ENCODE measurements at places on chromosomes 5 and 9.

GRCh38 chr9:109304347-109304746 is 16.5 kb downstream of the EPB41L4B start:
- DNase-seq, result no peak

DNA sequence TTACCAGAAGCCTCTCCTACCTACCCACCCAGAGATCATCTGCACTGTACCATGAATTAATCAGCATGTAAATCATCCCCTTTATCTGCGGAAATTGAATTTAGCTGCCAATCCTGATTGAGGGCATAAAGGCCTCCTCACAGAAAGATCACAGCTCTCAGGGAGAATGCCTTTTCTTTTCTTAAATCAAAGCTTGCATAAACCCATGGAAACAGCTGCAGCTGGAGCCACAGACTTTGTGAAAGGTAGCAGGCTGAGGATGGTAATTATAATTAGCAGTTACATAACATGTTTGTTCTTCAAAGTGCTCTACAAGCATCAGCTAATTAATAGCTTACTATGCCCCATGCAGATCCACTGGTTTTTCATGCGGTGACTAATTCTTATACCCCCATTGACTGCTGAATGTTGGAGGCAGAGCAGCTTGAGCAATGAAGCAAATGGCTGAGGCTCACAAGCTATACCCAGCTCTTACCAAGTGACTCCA is 54.6 kb downstream of the SUSD1 start:
- no peak for DNase-seq

- DNase-seq, result no peak
Observed at GRCh38 chr9:111008158-111009075, 29.9 kb downstream of the LPAR1 start.

- DNase-seq, result peak; percentile 80
Observed at GRCh38 chr9:115208501-115208900, 90.5 kb upstream of the TNC start.

DNA sequence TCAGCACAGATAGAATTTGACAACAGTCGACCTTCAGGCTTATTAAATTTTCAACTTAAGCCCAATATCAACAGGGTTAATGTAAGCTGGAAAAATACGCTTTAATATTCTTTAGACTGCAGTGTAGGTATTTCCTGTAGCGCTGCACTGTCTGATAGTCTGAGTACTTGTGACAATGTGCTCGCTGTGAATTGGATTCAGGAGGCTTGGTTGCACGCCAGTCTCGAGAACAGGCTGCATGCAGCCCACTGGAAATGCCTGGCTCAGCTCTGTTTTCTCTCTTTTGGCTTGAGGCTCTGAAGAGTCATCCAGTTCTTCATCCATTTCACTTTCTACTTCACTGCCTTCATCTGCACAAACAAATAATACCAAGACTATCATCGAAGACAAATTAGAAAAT is 300.9 kb downstream of the RFX3 start:
- no peak for DNase-seq

DNA sequence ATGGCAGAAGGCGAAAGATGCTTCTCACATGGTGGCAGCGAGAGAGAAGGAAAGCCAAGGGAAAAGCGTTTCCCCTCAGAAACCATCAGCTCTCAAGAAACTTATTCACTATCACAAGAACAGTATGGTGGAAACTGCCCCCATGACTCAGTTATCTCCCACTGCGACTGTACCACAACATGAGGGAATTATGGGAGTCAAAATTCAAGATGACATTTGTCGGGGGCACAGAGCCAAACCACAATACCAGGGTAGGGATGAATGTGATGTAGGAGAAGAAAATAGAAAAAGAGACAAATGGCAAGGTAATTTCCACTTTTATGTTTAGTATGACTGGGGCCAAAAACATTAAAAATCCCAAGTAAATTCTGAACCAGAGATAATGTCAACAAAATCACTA is 216.8 kb downstream of the TRIM36 start:
- no peak for DNase-seq

DNA sequence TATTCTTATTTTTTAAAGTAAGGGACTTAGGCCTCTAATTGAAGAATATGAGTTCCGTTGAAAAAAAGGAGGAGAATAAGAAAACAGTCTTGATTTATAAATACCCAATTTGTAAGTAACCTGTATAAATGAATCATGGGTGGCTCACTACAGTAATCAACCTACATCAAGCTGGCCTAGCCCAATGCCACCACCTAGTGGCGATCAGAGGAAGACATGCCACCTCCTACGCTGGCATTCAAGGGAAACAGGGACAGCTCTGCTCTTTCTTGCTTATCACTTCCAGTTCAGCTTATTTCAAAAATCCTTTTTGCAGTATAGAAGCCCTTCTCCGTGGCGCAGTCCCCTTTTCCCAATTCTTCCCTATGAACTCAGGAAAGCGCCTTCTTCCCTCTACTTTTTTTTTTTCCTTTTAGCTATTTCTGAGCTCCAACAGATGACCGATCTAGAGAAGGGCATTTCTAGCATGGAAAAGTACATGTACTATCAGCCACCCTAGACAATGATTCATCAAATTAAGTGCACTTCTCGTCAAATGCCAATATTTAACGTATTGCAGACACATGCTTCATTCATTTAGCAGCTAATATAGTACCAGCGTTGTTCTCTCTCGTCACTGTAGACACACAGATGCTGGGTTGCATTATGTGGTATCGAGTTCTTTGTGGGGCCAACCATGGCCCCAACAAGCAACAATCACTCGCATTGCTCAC is 28.3 kb downstream of the PTPN3 start:
- peak; percentile 23 for DNase-seq

DNA sequence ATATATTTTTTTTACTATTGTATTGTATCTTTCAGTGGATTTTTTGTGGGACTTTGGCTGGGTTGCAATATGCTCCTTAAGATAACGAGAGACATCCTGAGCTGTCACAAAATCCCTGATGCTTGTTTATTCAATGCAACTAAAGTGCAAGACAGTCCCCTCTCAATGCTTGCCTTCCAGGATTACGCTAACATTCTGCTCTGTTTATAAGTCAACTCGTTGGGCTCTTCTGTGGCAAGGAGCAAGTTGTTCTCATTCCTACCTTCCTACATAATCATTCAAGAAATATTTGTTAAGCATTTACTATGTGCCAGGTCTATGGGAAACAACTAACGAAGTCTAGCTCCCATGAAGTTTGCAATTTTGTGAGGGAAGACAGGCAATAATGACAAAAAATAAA is 40.4 kb downstream of the JAKMIP2 start:
- no peak for DNase-seq

All from fibroblast of skin of left biceps (primary cell).